ENCODE measurements at places on chromosomes 3 and 15.
A peak's percentile ranks its signal among the peaks of the same experiment; 100 is the strongest.

GRCh38 chr15:83626171-83626802 is 27.6 kb upstream of the ADAMTSL3 start:
- no peak for DNase-seq

- no peak for DNase-seq
Observed at GRCh38 chr3:115284980-115285379, 137.9 kb upstream of the ZBTB20 start.

DNA sequence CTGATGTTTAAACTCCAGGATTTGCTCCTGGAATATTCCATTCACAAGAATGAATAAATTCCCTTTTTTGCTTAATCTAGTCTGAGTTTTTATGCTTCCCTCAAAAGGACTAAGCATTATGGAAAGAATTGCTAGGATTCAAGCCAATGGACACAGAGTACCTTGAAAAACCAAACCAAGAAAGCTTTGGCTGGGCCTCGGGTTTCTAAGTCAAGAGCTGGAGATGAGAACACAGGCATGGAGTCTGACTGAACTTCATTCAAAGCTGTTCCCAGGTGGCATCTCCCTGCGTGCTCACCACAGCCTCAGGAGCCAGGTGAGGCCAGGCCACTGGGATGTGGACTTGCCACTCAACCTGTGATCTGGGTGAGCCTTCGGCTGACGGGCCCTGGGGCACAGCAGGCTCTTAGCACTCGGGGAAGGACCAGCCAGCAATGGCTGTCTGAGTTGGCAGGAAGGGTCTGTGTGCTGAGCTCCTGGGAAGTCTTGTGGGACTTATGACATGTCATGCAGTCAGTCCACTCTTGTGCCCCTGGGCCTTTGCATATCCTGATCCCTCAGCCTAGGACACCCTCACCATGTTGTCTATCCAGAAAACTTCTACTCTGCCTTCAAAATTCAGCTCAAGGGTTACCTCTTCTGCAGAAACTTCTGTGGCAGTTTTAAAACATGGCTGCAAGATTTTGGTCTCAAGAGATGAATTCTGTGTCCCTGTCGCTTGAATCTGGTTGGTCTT is 21.8 kb downstream of the CRABP1 start:
- DNase-seq: no peak

GRCh38 chr15:51267051-51267702 is 71.2 kb downstream of the CYP19A1 start:
- no peak for DNase-seq

DNA sequence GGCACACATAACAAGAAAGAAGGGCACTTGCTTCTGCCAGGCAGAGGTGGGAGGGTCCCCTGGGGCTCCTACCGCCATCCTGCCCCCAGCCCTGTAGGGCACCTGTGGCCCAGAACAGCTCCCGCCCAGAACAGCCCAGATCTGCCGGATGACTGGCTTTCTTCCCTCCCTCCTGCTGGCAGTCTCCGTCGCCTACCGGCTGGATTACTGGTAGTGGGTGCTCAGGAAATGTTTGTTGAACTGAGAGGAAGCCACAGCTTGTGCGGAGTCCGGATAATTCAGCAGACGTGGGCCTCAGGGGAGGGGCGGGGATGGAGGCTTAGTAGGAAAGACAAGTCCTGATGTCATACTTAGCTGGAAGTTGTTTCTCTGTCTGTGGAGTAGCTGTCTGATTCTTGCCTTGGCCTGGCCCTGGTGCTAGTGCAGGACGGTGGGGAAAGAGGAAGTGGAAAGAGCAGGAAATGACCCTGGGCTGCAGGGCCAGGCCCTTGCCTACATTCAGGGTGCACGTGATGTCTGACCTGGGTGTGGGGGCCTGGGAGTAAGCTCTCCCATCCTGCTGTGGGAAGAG is 6.7 kb downstream of the CCDC9B start:
- peak; percentile 22 for DNase-seq

DNA sequence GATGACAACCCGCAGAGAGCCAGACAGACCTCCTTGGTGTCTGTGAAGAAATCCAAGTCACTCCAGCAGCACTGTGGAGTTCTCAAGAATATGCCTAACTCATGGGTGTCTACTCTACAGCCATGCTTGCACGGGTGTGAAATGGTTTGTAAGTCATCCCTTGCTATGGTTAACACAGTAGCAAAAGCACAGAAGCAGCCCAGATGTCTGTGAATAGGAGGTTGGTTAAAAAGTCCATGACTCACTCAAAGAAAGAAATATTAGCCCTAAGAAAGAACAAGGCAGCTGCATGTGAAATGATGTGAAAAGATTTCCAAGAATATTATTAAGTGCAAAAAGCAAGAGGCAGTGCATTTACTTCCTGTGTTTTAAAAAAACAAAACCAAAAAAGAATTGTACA is 12.1 kb upstream of the LIMD1 start:
- DNase-seq: no peak

- DNase-seq: no peak
Observed at GRCh38 chr15:85356276-85356675, 24.1 kb upstream of the AKAP13 start.

DNA sequence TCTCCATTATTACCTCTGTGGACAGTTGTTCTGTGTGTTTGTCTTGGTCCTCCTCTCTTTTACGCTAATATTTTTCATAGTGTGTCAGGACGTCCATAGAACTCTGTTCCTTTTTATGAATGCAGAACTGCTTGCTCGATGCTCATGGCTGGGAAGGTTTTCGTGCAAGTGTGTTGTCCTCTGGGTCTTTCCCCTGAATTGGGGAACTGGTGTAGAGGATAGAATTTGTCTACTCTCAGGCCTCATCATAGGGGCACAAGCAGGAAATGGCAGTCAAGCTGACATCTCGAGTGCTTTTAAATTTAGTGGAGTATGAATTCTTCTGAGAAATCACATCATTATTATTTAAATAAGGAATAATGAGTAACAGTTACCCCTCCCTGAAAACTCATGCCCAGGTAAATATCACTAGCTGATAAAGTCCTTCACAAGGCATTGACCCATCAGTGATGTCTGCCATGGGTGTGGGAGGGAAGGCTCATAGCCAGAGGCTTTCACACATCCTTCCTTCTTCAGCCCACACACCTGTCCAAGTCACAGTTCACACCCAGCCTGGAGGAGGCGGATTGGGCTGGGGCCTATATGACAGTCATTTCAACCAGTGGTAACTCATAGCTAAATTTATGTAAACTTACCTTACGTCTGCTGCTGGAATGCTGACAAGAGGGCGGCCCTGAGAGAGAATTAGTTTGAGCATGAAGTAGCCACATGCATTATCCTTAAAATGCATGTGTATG is 226.1 kb downstream of the PLCL2 start:
- DNase-seq: no peak

- DNase-seq: no peak
Observed at GRCh38 chr15:38991126-38991525, 426.5 kb upstream of the RASGRP1 start.

DNA sequence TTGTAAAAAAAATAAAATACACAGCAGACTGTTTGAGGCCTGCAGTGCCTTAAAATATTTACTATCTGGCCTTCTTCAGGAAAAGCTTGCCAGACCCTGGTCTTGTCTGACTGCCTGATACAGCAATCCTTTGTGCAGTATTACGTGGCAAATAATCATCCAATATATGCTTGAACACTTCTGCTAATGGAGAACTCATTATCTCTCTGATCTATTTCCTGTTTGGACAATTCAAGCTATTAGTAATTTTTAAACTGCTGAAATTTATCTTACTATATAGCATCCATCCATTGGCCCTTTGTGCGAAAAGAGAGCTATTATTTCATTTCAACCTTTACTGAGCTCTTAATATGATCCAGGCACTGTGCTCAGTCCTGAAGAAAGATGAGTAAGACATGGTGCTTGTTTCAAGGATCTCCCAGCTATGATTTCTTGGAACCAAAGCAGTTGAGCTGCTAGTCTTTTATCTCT is 15.9 kb downstream of the ATG7 start:
- no peak for DNase-seq

- DNase-seq: no peak
Observed at GRCh38 chr3:15155840-15156360, 50.1 kb upstream of the CAPN7 start.

- DNase-seq: no peak
Observed at GRCh38 chr15:93333796-93334195, 244.8 kb upstream of the RGMA start.

DNA sequence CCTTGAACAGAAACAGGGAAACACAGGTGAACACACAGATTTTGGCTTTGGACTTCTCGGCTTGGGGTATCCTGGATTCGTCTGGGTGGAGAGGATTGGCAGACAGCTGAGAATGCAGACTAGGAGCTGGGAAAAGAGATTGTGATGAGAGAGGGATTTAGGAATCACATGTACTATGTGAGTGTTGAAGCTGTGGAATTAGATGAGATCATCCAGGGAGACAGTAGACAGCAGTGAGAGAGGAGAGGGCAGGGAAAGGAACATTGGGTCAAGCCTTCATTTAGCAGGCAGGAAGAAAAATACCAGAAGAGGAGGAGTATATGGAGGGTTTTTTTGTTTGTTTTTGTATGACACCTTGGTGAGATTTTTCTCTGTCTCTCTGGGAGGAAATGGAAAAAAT is 262.1 kb upstream of the TBL1XR1 start:
- DNase-seq: no peak

DNA sequence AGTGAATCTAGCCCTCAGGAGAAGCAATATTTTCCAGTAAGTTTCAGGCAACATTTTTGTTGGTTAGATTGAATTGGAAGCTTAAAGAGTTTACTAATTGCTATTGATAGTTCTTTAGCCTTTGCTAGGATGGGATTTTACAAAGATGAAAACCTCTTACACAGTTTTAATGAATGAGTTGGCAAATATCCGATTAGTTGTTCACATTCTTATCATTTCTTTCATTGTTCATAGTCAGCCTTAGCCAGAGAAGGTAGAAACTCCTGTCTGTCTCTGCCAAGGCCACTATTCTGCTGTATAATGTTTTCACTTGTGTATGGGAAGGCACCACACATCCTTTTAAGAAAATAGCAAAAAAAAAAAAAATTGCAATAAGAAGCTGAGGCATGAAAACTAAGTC is 222.0 kb upstream of the MANF start:
- no peak for DNase-seq

GRCh38 chr15:41993472-41994170 is 21.3 kb upstream of the EHD4 start:
- DNase-seq: no peak

GRCh38 chr3:50318615-50319014 is 3.9 kb downstream of the HYAL2 start:
- no peak for DNase-seq

DNA sequence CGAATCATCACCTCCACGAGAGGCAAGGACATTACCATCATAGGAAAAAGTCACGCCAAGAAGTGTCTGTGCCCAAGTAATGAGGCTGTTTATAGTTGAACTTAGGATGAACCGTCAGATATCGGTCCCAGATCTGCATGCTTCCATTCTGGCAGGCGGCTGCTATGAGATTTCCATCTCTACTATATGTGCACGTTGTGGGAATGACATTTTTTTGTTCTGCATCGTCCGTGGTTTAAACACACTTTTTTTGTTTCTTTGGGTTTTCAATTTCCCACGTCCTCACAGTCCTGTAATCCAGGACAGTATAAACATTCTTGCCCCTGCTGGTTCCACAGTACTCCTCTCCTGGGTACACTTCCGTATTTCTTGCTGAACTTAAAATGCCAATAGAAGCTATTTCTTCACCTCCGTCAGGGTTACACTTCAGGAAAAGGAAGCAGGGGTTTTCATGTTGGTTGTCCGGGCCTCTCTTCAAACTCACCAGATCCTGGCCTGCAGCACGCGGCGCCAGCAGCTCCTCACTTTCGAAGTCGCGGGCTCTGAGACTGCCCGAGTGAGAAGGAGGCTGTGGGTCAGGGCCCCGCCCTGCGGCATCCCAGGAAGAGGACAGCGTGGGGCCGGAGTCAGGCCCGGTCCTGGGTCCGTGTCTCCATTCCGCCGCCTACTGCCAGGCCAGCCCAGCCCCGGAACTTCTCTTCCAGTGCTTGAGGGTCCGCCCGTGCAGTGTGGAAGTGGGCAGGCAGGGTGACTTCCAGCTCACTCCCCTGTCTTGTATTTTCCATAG is 9.8 kb upstream of the TM4SF4 start:
- DNase-seq: no peak

- no peak for DNase-seq
Observed at GRCh38 chr3:194178669-194179068, 42.7 kb downstream of the HES1 start.

DNA sequence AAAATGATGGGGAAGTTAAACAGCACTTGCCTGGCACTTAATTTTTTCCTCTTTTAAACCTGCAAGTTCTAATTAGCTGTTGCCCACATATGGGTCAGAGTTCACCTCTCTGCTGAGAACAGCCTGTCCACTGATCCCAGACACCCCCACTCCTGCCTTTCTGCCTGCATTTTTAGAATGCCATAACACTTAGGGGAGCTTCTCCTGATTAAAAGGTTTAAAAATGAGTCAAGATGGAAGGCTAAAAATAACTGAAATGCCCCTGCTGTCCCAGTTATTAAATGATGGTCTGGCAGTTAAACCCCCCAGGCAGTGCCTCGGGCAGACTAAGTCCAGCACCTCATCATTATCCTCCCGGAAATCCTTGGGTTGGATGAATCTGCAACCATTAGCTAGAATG is 913.6 kb upstream of the ARPP21 start:
- no peak for DNase-seq

GRCh38 chr15:29926083-29926388 is 103.8 kb upstream of the TJP1 start:
- no peak for DNase-seq

GRCh38 chr3:8982509-8982908 is 19.2 kb upstream of the RAD18 start:
- no peak for DNase-seq

GRCh38 chr15:61410662-61411061 is 181.6 kb upstream of the RORA start:
- DNase-seq: no peak

- DNase-seq: no peak
Observed at GRCh38 chr15:74630284-74631086, 14.8 kb downstream of the CLK3 start.

DNA sequence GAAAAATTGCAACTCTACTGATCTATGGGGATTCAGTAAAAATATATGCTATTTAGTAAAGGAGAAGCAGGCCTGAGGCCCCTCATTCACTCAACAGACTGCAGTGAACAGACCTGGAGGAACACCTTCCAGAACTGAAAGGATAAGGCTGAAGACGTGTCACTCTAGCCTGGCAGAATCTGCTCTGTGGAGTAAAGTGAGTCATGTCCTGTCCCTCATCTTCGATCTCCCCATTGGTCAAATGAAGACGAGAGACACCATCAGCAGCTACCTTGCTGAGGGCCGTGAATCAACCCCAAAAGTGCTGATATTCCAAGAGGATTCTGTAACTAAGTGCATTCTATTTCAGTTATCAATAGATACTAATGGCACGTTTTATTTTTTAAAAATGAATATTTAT is 359.7 kb downstream of the FGF12 start:
- no peak for DNase-seq

GRCh38 chr15:44194323-44195150 is 534 bp downstream of the FRMD5 start:
- peak; percentile 4 for DNase-seq

- no peak for DNase-seq
Observed at GRCh38 chr3:48567090-48567489, 3.5 kb upstream of the UCN2 start.

- DNase-seq: no peak
Observed at GRCh38 chr15:73900095-73900712, 26.1 kb upstream of the LOXL1 start.
